Putamen (tissue), 1 donor: ENCODE measurements at places on chromosomes 11 and 22.

DNA sequence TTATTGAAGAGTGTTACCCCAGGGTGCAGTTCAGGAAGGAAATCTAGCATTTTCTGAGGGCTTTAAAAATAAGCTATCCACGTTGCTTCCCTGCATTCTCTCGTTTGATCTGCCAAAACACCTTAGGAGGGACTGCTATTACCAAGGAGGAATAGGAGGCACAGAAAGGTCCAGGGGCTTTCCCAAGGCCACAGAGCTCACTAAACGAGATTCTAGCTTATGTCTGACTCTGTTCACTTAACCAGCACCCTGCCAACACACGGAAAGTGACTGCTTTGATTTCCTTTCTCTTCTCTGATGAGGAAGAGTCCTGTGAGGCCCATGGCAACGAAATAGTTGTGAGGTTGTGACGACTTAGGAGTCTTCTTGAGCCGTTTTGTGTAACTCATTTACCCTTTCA lies 3.4 kb upstream of the PTPN5 start:
- DNase-seq = no peak

DNA sequence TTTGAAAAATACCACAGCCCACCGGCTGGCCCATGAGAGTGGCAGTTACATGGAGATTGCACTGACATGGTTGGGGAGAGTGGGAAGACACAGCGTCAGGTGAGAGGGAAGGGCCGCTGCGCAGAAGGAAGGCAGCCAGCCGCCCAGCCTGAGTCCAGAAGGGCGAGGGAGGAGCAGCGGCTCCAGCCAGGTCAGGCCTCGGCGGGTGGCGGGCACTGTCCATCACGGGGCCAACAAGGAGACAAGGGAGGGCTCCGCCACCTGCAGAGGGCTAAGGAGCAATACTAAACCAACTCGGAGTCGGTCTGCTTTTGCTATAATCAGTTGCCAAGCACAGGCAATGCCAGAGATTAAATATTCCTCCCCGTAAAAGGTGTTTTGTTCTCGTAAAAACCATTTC lies 384.5 kb downstream of the TBC1D22A start:
- no peak for DNase-seq

- DNase-seq = no peak
Observed at GRCh38 chr22:25131198-25131887, 68.3 kb upstream of the CRYBB3 start.

- no peak for DNase-seq
Observed at GRCh38 chr11:122094836-122095235, 21.2 kb downstream of the BLID start.

- DNase-seq = no peak
Observed at GRCh38 chr11:128453444-128454336, 133.7 kb downstream of the ETS1 start.

- no peak for DNase-seq
Observed at GRCh38 chr11:128499613-128500253, 87.6 kb downstream of the ETS1 start.

- DNase-seq = peak; percentile 49
Observed at GRCh38 chr22:29030618-29031226, 30.9 kb downstream of the C22orf31 start.

- no peak for DNase-seq
Observed at GRCh38 chr11:83299681-83300080, 13.5 kb upstream of the CCDC90B start.

DNA sequence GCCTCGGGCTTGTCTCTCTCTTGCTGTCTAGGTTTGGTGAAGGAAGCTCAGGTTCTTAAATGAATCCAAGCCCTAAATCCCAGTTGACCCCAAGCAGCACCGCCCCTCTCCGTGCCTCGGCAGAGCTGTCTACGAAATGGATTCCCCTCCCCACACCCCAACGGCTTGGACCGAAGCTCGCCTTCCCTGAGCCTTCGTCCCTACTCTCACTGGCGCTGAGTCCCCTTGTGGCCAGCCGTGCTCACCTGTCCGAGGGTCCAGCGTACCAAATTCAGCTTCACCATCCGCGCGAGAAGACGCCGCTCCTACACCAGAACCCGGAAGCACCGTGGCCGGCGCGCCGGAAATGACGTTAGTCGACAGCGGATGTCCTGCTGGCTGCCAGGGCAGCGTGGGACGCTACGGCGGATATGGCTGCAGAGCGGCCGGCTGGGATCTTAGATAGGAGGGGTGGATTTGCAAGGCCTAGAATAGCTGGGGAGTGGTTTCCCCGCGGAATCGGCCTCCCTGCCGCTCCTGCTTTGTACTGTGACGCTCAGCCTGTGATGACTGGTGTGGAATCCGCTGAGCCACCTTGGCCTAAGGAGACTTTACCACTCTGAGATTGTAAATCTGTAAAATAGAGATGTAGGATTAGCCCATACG lies at the start of gene TFIP11:
TSS of gene TFIP11 (minus strand) at position 325 of the 645 bp plus-strand sequence. CDS start 2,201 bp downstream, outside the sequence.
- peak; percentile 90 for DNase-seq

DNA sequence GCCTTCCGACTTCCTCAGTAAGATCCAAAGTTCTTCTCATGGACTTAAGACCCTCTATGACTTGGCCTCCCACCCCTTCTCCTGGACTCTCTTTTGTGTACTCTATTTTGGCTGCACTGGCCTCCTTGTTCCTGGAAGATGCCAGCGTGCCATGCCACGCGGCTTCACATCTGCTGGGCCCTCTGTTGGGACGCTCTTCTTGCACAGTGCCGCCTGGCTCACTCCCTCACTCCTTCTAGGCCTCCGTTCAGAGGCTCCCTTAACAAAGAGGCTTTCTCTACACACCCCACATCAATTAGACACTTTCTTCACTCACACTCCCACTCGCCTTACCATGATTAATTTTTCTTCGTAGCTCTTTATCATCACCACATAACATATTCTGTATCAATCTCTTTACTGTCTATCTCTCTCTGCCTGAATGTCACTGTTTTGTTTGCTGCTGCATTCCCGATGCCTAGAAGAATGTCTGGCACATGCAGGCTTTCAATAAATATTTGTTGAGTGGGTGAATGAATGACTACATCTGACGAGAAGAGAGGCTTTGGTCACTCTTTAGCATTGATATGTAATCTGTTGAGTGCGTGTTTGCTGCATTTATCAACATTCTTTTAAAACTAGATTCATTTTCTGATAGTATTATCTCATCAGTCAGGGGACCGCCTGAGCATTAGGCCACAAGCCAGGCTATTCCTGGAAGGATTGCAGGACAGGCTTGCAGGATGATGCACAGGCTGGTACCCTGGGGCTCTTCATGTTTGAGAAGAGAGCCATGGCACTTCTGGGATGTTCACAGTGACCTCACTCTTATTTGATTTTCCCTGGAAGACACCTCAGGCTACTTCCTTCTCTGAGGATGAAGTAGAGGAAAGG lies 60.6 kb upstream of the AMPD3 start:
- no peak for DNase-seq

GRCh38 chr11:3109434-3109833 lies 52.2 kb upstream of the CARS1 start:
- no peak for DNase-seq

GRCh38 chr22:19801340-19802000 lies 40.9 kb downstream of the TBX1 start:
- DNase-seq = no peak

- no peak for DNase-seq
Observed at GRCh38 chr11:1394936-1395772, 5.4 kb downstream of the BRSK2 start.

- DNase-seq = no peak
Observed at GRCh38 chr11:10930224-10930971, 72.5 kb upstream of the ZBED5 start.

DNA sequence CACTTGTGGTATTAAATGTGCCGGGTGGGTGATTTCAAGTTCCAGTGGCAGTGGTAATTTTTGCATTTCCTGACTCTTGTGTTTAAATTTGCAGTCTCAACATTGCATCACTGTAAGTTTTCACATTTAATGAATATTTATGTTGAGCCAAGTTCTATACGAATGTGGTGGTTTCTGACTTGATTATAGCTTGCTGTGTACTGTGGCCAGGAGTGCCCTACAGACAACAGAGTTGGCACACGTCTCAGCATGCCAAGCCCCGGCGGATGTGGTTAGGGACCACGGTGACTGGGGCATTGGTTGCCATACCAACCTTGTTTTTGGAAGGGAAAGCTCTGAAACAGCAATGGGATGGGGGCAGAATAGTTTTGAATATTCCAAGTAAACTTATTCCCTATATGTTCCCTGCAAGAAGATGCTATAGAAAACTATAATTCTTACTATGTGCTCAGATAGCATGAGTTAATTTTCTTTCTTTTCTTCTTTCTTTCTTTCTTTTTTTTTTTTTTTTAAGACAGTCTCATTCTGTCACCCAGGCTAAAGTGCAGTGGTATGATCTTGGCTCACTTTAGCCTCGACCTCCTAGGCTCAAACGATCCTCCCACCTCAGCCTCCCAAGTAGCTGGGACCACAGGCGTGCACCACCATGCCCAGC lies 16.0 kb downstream of the ZNRF3 start:
- DNase-seq = no peak

GRCh38 chr22:24450610-24451009 lies 23.2 kb downstream of the ADORA2A start:
- DNase-seq = no peak

DNA sequence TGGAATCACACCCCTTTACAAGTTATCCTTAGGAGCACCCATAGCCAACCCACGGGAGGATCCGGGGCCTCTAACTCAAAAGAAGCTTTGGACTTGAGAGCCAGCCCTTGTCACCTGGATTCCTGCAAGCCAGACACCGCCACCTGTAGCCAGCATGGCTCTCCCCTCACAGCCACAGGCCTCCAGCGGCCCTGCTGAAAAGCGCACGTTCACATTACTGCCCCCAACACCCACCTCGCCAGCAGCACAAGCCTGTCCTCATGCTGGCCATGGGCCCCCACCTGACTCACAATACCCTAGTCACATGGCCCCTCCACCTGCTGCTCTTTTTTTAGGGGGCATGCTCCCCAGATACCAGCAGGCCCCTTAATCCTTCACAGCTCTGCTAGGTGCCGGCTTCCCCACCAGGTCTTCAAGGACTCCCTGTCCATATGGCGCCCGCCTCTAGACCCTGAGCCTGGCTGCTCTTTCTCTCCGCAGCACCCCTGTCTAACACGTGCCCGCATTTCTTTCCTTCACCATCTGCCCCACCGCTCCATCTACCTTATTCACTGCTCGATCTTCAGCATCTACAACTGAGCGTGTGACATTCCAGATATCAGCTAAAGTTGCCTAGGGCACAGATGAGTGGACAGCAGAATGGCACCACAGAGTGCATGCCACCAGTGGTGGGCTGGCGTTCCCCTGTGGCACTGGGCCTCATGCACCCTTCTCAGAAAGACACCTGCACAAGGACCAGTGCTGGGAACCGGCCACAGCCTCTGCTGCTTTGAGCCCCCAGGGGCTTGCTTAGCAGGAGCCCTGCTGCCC lies 6.6 kb downstream of the CARS1 start:
- no peak for DNase-seq
